ENCODE measurements at places on chromosomes 2 and 18. TPM values are rescaled to one million over a fixed set of nuclear protein-coding genes. Genes with fewer than 3 reads are reported as not detected.

GRCh38 chr2:64769392-64770044, 115.8 kb upstream of the SERTAD2 start:
- H3K27me3 ChIP-seq, result no peaks in the 10 kb centered on the region
- no peak for DNase-seq
- H3K36me3 ChIP-seq, result no peaks in the 10 kb centered on the region
- H3K27ac ChIP-seq, result no peak overlapping the region
- peaks cover 16% of the 10 kb centered on the region for H3K4me1 ChIP-seq

GRCh38 chr2:79994965-79995364, 309.6 kb downstream of the LRRTM1 start:
- no peaks in the 10 kb centered on the region for H3K4me1 ChIP-seq
- H3K36me3 ChIP-seq, result no peaks in the 10 kb centered on the region
- DNase-seq, result no peak
- H3K27ac ChIP-seq, result no peak overlapping the region
- H3K27me3 ChIP-seq, result no peaks in the 10 kb centered on the region
- no peak overlapping the region for H3K4me3 ChIP-seq

GRCh38 chr2:7026742-7027141, 109.5 kb downstream of the RNF144A start:
- no peak overlapping the region for H3K4me3 ChIP-seq
- no peaks in the 10 kb centered on the region for H3K27me3 ChIP-seq
- H3K36me3 ChIP-seq, result peaks cover 16% of the 10 kb centered on the region
- DNase-seq, result no peak

- H3K27ac ChIP-seq, result no peak overlapping the region
- no peaks in the 10 kb centered on the region for H3K36me3 ChIP-seq
Measured at GRCh38 chr2:17759805-17760204, 5.9 kb downstream of the GEN1 start.

DNA sequence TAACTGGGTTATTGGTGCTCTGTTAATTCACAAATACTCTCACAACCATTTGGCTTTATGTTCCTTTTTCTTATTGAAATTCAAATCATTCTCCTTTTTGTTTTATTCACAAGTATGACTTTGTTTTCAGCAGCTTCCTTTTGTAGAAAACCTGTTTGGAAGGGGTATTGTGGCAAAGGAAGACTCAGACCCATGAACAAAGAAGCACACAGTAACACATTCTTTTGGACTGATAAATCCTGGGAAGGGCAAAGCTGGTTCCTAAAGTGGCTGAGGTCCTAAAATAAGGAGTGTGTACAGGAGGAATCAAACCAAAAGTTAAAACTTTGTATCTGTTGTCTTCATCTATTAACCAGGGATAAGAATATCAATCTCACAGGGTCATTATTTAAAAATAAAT, 374.7 kb upstream of the FIGN start:
- H3K4me1 ChIP-seq, result no peaks in the 10 kb centered on the region
- H3K27me3 ChIP-seq, result no peaks in the 10 kb centered on the region
- no peak for DNase-seq
- no peak overlapping the region for H3K4me3 ChIP-seq
- no peaks in the 10 kb centered on the region for H3K36me3 ChIP-seq

DNA sequence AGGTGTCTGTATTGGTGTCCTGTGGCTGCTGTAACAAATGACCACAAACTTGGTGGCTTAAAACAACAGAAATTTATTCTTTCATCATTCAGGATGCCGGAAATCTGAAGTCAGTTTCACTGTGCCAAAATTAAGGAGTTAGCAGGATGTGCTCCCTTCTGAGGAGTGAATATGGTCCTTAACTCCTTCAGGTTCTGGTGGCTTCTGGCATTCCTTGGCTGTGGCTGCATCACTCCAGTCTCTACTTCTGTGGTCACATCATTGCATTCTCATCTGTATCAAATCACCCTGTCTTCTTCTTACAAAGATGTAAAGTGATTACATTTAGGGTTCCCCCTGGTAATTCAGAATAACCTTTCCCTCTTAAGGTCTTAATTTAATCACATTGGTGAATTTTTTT, 12.6 kb downstream of the GPD2 start:
- DNase-seq, result no peak
- no peak overlapping the region for H3K4me3 ChIP-seq
- H3K36me3 ChIP-seq, result no peaks in the 10 kb centered on the region
- H3K27ac ChIP-seq, result no peak overlapping the region
- no peaks in the 10 kb centered on the region for H3K4me1 ChIP-seq

DNA sequence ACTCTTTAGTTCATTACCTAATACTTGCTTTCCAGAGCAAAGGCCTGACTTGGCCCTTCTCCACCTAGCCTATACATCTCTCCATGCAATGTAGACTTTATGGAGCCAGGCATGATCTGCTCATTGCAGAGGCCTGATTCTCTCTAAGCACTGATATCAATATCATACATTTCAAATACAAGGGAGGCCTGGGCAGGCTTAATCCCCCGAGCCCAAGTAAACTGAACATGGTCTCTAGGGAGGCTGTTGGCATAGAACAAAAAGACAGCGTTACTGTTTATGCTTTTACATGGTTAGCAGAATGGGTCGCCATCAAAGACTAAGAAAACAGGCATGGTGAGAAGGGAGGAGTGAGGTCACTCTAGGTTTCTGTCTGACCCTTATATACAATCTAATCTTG, 695.1 kb downstream of the ZEB2 start:
- DNase-seq, result no peak
- no peak overlapping the region for H3K27ac ChIP-seq

GRCh38 chr18:36460854-36461253, 163.3 kb downstream of the FHOD3 start:
- H3K4me1 ChIP-seq, result no peaks in the 10 kb centered on the region
- no peak overlapping the region for H3K4me3 ChIP-seq
- H3K36me3 ChIP-seq, result no peaks in the 10 kb centered on the region
- H3K27ac ChIP-seq, result no peak overlapping the region

- H3K27ac ChIP-seq, result no peak overlapping the region
- no peak for DNase-seq
- no peaks in the 10 kb centered on the region for H3K4me1 ChIP-seq
- no peak overlapping the region for H3K4me3 ChIP-seq
Measured at GRCh38 chr2:226187156-226187555, 612.5 kb downstream of the IRS1 start.

DNA sequence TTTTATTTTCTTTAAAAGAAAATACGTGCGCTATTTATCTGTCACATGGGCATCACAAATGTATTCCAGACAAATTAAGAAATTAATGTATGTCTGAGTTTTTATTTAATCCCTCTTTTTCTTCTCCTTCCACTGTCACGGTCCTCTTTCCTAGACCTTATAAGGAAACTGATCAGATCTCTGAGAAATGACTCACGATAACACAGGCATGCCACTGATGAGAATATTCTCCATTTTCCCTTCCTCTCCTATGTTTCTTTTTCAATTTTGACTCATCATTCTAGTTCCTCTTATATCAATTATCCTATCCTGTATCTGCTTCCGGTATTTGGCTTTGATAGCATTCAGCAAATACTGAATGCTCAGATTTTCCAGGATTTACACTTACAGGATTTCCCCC, 121.8 kb downstream of the DSC3 start:
- H3K4me1 ChIP-seq, result no peaks in the 10 kb centered on the region
- no peak overlapping the region for H3K4me3 ChIP-seq
- no peaks in the 10 kb centered on the region for H3K36me3 ChIP-seq
- DNase-seq, result no peak
- no peaks in the 10 kb centered on the region for H3K27me3 ChIP-seq

GRCh38 chr18:5974696-5975095, 79.4 kb upstream of the TMEM200C start:
- H3K27me3 ChIP-seq, result no peaks in the 10 kb centered on the region
- no peak overlapping the region for H3K4me3 ChIP-seq
- no peaks in the 10 kb centered on the region for H3K36me3 ChIP-seq
- no peak overlapping the region for H3K27ac ChIP-seq
- no peak for DNase-seq
- no peaks in the 10 kb centered on the region for H3K4me1 ChIP-seq

DNA sequence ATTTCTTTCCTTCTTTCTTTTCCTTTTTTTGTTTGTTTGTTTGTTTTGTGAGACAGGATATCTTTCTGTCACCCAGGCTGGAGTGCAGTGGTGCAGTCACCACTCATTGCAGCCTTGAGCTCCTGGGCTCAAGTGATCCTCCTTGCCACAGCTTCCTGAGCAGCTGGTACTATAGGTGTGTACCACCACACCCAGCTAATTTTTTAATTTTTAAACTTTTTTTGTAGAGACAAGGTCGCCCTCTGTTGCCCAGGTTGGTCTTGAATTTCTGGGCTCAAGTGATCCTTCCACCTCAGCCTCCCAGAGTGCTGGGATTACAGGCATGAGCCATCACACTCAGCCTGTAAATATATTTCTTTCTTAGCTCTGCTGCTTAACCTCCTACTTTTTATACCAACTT, 83.4 kb upstream of the CYP20A1 start:
- no peak overlapping the region for H3K27ac ChIP-seq
- H3K4me1 ChIP-seq, result no peaks in the 10 kb centered on the region
- H3K27me3 ChIP-seq, result no peaks in the 10 kb centered on the region
- no peak overlapping the region for H3K4me3 ChIP-seq

DNA sequence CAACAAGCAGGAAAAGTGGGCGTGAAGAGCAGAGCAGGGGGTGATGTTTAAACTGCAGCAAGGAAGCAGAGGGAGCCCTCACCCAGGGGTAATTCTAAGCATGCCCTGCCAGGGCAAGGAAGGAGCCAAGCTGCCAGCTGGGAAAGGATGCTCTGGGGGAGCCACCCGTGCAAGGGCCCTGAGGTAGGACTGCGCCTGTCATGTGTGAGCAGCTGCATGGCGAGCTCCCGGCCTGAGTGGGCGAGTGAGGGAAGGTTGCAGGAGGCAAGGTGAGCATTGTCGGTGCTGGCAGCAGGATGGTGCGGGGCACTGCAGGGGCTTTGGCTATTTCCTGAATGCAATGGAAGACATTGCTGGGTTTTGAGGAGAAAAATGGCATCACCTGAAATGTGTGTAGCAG, 107.2 kb downstream of the COPS8 start:
- no peaks in the 10 kb centered on the region for H3K27me3 ChIP-seq
- no peaks in the 10 kb centered on the region for H3K4me1 ChIP-seq
- H3K4me3 ChIP-seq, result no peak overlapping the region
- no peaks in the 10 kb centered on the region for H3K36me3 ChIP-seq

- no peak overlapping the region for H3K27ac ChIP-seq
- no peaks in the 10 kb centered on the region for H3K27me3 ChIP-seq
- no peak for DNase-seq
Measured at GRCh38 chr2:181203916-181204315, 223.5 kb downstream of the UBE2E3 start.

GRCh38 chr2:156309167-156309566, 23.4 kb downstream of the NR4A2 start:
- H3K27me3 ChIP-seq, result no peaks in the 10 kb centered on the region
- H3K36me3 ChIP-seq, result no peaks in the 10 kb centered on the region
- H3K4me1 ChIP-seq, result no peaks in the 10 kb centered on the region
- no peak overlapping the region for H3K4me3 ChIP-seq
- no peak for DNase-seq

GRCh38 chr2:160144280-160144990, 55.6 kb downstream of the ITGB6 start:
- no peaks in the 10 kb centered on the region for H3K27me3 ChIP-seq
- H3K36me3 ChIP-seq, result no peaks in the 10 kb centered on the region
- DNase-seq, result peak; percentile 30
- peaks cover 8% of the 10 kb centered on the region for H3K4me1 ChIP-seq
- H3K4me3 ChIP-seq, result no peak overlapping the region

DNA sequence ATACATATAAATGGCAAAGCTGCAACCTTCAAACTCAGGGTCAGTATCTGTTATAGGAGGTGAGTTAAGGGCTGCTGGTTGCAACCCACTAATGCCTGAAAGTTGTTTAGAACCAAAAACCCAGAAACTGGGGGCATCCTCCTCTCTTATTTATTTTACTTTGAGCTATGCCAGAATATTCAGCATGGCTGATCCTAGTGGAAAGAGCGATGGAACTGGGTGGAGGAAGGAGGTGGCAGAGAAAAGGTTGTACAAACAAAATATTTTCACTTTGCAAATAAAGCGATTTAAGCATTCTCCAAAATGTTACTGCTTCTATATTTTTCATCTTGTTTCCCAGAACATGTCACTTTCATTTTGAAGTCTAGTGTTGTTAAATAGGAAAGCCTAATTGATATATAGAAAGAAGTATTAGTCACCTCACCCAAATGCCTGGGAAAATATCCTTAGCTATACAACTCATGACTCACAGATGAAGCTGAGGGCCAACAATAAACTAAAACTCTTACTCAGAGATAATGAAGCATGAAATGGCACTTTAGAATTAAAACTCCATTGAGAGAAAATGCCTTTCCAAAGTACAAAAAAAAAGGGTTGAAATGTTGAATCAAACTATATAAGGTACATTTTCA, 251.4 kb upstream of the UBE2E3 start:
- no peaks in the 10 kb centered on the region for H3K27me3 ChIP-seq
- no peak overlapping the region for H3K27ac ChIP-seq
- no peaks in the 10 kb centered on the region for H3K4me1 ChIP-seq
- DNase-seq, result no peak

- DNase-seq, result no peak
- H3K36me3 ChIP-seq, result no peaks in the 10 kb centered on the region
- H3K4me3 ChIP-seq, result no peak overlapping the region
- no peaks in the 10 kb centered on the region for H3K27me3 ChIP-seq
- H3K27ac ChIP-seq, result no peak overlapping the region
Measured at GRCh38 chr2:8447610-8448221, 234.1 kb upstream of the ID2 start.

DNA sequence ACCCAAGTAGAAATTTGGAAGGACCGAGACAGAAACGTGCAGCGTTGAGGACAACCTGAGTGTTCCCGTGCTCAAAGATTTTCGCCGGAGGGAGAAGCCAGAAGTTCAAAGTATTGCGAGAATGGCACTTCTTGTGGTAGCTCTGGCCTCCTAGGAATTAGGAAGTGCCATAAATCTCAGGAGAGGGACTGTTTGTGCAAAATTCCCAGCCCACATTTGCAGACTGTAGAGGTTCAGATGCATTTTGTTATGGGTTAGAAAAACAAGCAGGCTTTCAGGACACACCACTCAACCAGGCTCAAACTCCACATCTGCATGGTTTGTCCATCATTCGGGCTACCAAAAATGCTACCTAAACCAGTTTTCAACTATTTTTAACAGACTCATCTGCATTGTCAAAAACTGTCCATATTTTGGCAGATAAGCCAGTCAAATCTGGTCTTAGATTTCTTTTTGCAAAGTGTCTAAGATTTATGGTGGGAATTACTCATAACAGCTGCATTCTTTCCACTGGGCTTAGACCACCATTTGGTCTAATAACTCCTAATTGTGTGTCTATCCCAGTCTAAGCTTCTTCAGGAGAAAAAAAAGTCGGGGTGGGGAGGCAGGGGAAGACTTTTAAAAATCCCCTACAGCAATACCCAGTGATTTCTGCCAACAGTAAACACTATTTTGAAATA, 422.9 kb downstream of the ARHGAP15 start:
- no peaks in the 10 kb centered on the region for H3K4me1 ChIP-seq
- no peaks in the 10 kb centered on the region for H3K27me3 ChIP-seq
- no peak overlapping the region for H3K27ac ChIP-seq
- H3K4me3 ChIP-seq, result no peak overlapping the region
- no peak for DNase-seq

The DNMT3A gene
- 25.6 TPM for total RNA-seq

The CCDC74A gene
- total RNA-seq, result 24.7 TPM

The ALPP gene
- total RNA-seq, result 51.5 TPM

The LINC00305 gene
- total RNA-seq, result not detected

The ZNF396 gene
- 7.3 TPM for total RNA-seq

Measured in upper lobe of left lung (tissue), 6 donors.